ENCODE measurements at places on chromosomes 7 and 10.
A peak's percentile ranks its signal among the peaks of the same experiment; 100 is the strongest.

DNA sequence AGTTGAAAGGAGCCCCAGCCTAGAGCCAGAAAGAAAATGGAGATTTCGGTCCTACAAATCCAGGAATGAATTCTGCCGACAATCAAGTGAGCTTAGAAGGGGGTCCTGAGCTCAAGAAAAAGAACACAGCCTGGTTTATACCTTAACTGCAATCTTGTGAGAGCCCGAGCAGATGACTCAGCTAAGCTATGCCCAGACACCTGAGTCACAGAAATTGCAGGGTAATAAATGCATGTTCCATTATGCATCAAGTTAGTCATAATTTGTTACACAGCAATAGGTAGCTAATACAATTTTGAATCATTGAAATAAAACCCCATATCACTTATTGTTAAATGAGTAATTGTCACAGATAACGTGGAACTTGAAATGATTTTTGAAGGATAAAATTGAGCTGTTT lies 111.8 kb upstream of the FOXP2 start:
- DNase-seq = no peak

- no peak for DNase-seq
These were observed 48.2 kb downstream of the ABCB4 start for GRCh38 chr7:87427288-87427687.

DNA sequence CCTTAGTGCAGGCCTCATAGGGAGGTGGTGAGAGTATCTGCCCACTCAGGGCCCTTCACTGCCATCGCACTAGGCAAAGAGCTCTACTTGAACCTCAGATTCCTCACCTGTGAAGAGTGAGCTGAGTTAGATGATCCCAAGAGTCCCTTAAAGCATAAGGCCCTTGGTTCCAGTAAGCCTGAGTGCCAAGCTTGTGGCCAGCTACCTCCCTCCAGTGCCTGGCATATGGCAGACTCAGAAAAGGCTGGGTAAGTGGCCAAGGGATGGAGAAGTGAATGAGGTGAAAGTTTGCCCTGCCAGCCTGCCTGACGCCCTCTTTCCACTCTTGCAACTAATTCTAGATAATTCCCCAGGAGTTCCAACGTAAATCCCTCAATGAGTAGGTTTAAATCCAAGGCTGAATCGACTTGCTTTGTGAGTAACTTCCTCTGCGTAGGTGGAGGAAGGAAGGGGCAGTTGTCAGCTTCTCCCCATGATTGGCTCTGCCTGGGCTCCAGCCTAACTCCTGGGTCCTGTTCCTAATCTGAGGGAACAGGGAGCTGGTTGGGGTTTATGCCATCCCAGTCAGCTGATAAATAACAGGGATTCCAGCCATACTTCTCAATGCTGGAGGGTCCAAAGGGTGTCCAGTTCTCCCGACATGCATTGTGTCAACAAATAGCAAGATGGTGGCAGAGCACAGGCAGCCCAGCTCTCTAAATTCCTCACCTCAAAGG lies 14.2 kb downstream of the DUSP5 start:
- DNase-seq = no peak

DNA sequence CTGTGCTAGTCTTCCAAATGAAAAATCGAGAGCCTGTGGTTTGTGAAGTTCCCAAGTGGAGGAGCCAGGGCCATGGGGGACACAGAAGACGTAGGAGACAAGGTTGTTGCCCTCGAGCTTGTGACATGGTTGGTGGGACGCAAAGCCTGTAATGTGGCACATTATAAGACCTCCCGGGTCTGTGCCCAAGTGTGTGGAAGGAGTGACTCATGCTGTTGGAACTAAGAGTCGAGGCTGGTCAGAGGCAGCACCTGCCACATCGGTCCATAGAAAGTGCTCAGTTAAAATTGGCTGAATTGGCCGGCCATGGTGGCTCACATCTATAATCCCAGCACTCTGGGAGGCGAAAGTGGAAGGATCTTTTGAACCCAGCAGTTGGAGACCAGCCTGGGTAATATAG lies 27.0 kb upstream of the PODXL start:
- peak; percentile 60 for DNase-seq

GRCh38 chr7:151187409-151188251 lies 580 bp upstream of the ASB10 start:
- DNase-seq = peak; percentile 50

- peak; percentile 70 for DNase-seq
These were observed at the start of gene CTTNBP2 for GRCh38 chr7:117873310-117874190. TSS of gene CTTNBP2 (minus strand) at chr7:117873441. CDS start at chr7:117873415, 26 bp downstream.

DNA sequence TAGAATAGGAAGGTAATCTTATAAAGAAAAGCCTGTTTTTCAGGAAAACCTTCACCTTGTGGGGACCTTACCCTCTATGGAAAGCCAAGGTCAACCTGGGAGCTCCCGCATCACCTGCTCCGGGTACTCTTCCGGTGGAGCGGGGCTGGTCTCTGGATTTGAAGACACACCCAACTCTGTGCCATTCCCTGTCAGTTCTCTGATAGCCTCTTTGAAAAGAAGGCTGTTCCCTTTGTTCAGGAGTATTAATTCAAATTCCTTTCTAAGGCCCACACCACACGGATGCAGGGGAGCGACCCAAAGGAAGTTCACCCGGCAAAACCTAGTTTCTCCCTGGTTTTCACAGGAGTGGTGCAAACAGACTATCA lies 10.7 kb downstream of the CTBP2 start:
- DNase-seq = no peak

DNA sequence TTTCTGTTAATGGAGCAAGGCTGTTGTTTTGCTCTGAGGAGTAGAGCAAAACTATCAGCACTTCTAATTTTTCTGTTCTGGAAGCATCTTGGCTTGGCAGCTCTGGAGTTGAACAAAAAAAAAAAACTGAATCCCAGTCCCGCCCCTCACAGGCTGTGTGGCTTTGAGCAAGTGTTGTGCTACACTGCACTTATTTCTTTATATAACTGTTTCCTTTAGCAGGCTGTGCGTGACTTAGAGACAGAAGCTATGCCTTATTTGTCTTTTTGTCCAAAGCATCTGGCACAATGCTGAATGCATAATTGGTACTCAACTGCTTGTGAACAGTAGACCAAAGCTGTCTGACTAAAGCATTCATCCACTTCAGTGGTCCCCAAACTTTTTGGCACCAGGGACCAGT lies 96.1 kb downstream of the AMPH start:
- no peak for DNase-seq

DNA sequence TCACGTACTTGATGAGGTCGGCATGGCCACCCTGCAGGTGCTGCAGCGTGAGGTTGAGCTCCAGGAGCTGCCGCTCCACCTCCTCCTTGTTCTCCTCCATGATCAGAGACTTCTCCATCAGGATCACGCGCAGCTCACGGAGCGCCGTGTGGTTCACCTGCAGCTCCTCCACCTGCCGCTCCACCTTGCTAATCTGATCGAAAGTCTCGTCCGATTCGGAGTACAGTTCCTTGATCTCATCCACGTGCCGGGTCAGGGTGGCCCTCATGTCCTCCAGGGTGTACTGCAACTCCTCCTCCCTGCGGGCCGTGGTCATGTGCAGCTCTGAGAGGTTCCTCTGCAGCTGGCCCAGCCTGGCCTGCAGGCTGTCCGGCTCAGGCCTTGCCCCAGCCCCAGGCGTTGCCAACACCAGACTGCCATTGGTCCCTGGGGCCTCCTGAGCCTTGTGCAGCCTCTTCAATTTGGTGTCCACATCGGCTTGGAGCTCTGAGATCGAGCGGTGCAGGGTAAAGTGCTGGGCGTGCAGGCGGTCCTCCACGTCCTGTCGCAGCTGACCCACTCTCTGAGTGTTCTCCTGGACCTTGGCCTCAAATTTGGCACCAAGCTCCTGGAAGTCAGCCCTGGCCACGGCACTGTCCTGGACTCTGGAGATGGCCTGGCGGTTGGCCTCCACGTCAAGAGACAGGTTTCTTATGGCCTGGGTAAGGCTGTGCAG lies 13.9 kb downstream of the MMRN2 start:
- DNase-seq = no peak

GRCh38 chr7:17530741-17531421 lies 232.4 kb downstream of the AHR start:
- peak; percentile 46 for DNase-seq

GRCh38 chr7:102289057-102289456 lies 2.4 kb downstream of the SH2B2 start:
- DNase-seq = no peak

DNA sequence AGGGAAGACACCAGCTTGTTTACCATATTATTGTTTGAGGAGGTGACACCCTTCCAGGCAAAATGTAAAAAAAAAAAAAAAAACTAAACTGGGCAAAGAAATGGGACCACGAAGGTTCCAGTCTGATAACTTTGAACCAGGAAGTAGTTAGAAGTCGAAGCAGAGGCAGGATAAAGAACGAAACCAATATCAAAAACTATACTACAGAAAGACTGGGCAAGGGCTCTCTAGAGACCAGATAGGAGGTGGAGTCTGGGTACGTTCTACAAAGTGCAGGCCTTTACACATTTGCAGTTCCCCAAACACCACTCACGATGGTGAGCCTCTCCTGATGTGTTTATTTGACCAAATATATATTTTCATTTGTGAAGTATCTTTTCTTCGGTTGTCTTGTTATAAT lies 125.7 kb upstream of the CDK1 start:
- DNase-seq = no peak

- DNase-seq = no peak
These were observed 174.9 kb upstream of the HPS1 start for GRCh38 chr10:98621630-98622029.

DNA sequence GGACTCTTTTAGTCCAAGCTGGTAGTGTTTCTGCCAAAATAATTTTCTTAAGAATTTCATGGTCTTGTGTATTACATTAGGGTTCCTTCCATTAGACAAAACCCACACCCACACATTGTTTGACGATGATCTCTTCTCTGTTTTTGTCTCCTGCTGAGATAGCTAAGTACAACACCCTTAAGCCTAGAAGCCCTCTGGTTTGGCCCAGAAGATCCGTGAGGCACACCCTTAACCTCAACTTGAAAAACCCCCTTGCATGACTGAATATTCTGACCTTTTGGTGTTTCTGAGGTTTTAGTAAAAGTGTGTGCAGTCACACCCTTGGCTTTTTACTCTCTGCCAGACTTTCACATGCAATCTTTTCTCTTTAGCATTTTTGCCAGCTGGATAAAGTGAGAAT lies 29.3 kb upstream of the ERCC6 start:
- peak; percentile 64 for DNase-seq
